Amniotic stem cell (primary cell): ENCODE measurements at places on chromosomes 4 and X.

- no peak for DNase-seq
Measured at GRCh38 chr4:74490736-74491135, 45.8 kb downstream of the AREG start.

- DNase-seq: no peak
Measured at GRCh38 chr4:40963897-40964478, 214.2 kb downstream of the NSUN7 start.

DNA sequence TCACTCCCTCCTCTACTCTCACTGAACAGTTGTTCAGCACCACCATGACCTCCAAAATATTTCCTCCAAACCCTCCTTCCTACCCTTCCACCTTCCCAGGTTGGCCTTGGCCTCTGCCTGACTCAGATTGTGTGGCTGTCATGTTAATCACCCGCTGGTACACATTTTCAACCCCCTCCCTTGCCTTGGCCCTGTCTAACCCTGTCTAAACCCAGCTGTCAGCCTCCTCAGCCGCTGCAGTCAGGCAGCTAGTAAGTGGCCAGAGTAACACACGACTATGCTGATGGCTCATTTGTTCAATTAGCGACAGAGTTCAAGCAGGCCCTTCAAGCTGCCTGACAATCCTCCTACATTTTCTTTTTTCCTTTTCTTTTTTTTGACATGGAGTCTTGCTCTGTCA, 18.0 kb downstream of the ING2 start:
- DNase-seq: no peak

DNA sequence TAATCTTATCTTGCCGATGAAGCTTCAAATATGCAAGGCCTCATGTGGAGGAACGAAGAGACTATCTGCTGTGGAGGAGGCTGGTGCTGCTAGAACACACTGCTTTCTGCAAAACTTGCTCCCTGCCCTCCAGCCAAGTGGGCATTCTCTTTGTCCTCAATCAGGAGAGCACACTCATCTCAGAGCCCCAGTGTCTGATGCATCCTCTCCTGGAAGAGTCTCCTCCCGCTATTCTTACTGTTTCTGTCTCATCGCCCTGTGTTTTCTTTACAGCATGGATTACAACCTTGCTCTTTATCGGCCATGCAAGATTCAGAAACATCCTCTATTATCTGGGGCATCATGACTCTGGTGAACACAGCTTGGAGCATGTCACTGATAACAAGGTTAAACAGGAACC, 68.2 kb upstream of the MTNR1A start:
- no peak for DNase-seq

DNA sequence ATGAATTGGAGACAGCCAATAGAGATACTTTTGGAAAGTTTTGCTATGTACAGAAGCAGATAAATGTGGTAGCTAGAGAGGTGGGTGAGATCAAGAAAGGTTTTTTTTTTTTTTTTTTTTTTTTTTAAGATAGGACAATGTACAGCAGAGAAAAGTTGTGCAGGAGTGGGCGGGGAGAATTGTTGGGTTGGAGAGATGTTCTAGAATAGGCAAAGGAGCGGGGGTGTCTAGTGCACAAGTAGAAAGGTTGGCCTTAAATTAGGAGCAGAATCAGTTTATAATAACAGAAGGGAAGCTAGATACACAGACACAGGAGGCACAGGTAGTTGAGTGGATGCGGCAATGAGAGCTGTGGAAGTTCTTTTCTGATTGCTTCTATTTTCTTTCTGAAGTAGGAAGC, 66.2 kb upstream of the PGK1 start:
- DNase-seq: no peak

- no peak for DNase-seq
Measured at GRCh38 chr4:116400480-116400879, 684.9 kb downstream of the TRAM1L1 start.

DNA sequence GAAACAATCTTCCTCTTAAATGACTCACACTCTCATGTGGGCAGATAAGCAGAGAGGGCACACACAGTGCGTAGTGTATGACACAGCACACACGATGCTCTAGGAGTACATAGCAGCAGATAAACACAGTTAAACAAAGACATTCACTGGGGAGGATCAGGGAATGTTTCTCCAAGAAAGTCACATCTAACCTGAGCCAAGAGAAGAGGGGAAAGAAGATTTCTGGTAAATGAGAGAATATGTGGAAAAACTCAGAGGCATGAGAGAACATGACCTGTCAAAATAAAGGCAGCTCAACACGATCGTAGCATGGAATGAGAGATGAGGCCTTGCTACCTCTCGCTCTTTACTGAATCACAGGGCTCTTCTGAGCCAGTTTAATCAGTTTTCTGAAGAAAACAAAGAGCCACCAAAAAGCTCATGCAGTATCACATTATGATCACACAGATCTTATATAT, 251.0 kb downstream of the ANK2 start:
- no peak for DNase-seq

DNA sequence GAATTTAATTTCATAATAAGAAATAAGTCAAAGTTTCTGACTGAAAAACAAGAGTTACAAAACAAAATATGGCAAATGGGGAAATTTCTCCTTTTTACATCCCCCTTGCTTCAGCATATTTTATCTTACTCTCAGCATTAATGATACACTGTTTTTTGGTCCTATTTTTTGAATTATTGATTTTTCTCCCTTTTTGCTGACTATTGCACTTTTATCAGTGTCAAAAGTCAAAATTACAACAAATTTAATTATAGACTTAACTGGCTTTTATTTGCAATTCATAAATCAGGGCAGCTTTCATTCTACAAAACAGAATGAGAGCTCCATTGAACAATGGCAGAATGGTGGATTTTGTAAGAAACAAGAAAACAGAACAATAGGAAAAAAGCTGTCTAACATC, 901.9 kb downstream of the FAT4 start:
- DNase-seq: no peak

GRCh38 chr4:166700592-166700991, 533.7 kb downstream of the SPOCK3 start:
- DNase-seq: no peak

DNA sequence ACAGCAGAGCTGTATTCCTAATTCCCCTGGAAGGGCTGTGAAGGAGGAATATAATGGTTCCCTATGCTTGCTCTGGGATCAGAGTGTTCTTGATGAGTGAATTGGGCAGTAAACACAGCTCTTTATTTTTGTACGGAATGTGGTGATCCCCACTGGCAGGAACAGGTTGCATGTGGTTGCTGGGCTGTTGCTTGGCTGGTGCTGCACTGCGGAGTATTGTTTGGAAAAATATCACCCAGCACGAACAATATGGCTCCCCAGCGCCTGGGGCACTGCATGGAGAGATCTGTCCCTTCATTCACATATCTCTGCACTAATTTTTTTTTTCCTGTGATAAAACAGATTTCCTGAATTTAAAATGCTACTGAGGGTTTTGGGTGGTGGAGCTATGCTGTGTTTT, 119.7 kb downstream of the MGST2 start:
- no peak for DNase-seq

- DNase-seq: peak; percentile 58
Measured at GRCh38 chrX:131792356-131792749, 230.7 kb upstream of the STK26 start.

GRCh38 chr4:59685626-59686025, 1514.5 kb upstream of the ADGRL3 start:
- no peak for DNase-seq

GRCh38 chr4:35038845-35039244, 1205.5 kb downstream of the ARAP2 start:
- no peak for DNase-seq

DNA sequence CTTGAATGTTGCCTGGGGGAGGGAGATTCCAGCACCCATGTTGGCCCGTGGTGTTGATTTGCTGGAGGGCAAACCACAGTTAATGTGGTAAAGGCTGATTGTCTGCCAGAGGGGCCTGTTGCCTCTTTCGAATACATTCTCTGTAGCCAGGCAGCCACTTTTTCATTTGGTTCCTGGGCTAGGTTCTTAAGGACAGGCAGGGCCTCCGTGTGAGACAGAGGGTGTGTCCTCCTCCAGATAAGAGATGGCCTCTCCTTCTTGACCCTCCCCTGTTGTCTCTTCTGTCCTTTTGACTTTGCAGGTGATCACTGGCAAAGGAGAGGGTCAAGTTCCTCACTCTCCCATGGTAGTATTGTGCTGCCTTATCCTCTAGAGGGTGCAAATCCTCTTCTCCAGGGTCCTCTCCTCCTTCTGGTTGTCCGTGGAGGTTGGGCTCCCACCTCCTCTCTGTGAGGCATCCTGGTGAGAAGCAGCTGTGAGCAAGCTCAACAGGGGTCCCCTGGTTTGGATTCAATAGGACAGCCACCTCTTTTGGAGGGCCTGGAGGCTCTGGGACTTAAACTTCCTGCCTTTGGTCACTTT, 44.9 kb downstream of the ZNF182 start:
- DNase-seq: no peak

GRCh38 chrX:66200050-66200664, 36.1 kb downstream of the HEPH start:
- no peak for DNase-seq

DNA sequence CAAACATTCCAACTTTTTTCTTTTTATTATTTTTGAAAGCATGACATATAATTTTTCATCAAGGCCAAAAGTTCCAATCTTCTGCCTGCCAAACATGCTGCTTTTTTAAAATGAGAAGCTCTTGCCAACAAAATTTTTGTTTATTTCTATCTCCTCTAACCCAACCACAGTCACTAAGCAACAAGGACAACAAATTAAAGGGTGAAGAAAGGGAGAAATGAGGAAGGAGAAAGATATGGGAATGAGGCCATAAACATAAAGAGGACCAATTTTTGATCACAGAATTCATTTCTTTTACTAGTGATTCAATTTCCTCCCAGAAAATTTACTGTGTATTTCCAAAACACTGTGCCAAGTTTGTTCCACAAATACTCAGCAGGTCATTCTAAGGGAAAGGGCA, 537.0 kb upstream of the DIAPH2 start:
- no peak for DNase-seq

DNA sequence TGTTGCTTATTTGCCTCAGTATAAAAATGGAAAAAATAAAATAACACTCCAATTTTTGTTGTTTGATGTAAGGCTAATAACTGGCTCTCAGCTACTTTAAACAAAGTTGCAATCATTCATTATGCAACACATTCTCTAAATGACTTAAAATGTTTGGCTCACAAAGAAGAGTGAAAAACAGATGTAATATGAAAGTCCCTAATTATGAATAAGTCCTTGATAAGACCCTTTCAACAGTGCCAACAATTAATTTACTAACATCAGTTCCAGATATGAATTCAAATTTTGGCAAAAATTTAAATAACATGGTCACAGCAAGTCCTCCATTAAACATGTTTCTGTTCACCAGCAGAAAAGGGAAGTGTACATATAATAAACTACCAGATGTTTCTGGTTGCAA, 69.8 kb downstream of the PAPSS1 start:
- DNase-seq: no peak

DNA sequence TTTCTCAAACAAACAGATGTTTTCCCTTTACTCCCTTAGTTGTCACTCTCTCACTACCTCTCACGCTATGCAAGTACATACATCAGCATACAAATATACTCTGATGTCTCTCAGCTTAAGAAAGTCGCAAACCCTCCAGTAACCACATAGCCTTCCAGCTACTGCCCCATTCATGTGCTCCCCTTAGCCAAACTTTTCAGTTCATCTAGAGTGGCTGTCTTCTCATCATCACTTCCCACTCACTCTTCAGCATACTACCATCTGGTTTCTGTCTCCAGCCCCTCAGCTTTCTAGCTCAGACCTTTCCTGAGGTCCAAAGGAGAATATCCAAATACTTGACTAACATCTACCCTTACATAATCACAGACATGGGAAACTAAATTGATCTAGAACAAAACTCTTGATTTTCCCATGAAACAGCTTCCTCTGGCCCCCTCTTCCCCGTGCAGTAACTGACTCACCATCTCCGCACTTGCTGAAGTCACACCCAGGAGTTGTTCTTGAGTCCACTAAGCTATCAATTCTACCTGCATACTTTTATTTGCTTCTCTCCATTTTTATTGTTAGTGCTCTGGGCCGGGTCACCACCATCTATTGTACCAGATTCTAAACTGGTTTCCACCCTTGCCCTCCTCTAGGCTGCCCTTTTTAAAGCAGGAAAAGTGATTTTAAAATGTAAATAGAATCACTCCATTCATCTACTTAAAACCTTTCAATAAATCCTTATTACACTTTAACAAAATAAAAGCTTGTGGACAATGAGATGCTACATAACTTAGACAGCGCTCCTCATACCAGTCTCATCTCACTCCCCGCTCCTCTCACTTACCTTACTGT, 57.2 kb downstream of the CASP6 start:
- no peak for DNase-seq

GRCh38 chr4:87716371-87717265, 66.5 kb downstream of the DMP1 start:
- DNase-seq: no peak

DNA sequence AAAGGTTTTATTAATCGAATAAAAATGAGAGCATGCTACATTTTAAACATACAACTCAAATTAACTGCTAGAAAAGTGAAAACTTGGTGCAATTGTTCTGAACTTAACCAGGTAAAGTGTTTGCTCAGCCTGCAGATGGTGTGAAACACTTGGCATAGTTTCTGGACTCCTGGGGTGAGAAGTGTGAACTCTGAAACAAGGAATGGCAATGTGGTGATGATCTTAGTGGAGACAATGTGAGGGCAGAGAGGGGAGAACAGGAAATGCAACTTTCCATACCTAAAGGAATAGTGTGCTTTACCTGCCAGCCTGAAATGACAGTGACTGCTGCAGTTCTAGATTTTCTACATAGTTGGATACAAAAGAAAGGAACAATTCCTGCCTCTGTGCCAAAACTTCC, 57.4 kb downstream of the CCSER1 start:
- no peak for DNase-seq

GRCh38 chr4:108350332-108350731, 181.6 kb upstream of the LEF1 start:
- no peak for DNase-seq

GRCh38 chrX:39144956-39145355, 343.7 kb downstream of the MID1IP1 start:
- no peak for DNase-seq

- DNase-seq: no peak
Measured at GRCh38 chr4:175935016-175935661, 123.1 kb upstream of the GPM6A start.

DNA sequence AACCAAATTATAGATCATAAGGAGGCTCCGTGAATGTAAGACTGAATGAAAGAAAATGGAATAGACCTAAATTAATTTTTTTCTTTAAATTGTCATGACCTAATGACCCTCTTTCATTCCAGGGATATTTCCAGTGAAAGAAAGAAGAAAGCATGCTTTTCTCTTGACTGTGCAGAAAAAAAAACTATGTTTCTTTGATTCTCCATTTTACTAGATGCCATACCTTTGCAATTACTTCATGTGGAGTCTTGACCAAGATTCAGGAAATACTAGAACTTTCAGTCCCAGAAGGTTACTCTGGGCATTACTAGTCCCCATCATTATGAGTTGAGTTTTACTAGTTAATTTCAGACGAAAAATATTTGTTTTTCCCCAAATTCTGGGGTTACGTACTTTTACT, 6.4 kb upstream of the COMMD8 start:
- DNase-seq: no peak

DNA sequence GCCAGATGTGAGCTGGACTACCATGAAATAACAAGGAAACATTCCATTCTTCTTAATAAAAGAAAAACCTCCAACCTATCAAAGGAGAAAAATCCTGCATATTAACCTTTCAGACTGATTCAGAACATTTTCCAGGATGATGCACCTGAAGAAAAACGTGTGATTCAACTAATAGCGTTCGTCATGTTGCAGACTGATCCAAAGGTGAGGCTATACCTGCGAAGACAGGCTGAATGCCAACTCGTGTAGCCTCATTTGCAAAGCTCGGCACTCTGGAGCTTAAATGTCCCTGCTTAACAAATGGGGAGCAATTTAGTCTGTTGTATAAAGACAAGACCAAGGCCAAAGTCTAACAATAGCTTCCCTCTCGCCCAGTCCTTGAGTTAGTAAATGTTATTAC, 172.0 kb upstream of the NOCT start:
- DNase-seq: no peak
